ENCODE measurements at places on chromosomes 5 and 9.

DNA sequence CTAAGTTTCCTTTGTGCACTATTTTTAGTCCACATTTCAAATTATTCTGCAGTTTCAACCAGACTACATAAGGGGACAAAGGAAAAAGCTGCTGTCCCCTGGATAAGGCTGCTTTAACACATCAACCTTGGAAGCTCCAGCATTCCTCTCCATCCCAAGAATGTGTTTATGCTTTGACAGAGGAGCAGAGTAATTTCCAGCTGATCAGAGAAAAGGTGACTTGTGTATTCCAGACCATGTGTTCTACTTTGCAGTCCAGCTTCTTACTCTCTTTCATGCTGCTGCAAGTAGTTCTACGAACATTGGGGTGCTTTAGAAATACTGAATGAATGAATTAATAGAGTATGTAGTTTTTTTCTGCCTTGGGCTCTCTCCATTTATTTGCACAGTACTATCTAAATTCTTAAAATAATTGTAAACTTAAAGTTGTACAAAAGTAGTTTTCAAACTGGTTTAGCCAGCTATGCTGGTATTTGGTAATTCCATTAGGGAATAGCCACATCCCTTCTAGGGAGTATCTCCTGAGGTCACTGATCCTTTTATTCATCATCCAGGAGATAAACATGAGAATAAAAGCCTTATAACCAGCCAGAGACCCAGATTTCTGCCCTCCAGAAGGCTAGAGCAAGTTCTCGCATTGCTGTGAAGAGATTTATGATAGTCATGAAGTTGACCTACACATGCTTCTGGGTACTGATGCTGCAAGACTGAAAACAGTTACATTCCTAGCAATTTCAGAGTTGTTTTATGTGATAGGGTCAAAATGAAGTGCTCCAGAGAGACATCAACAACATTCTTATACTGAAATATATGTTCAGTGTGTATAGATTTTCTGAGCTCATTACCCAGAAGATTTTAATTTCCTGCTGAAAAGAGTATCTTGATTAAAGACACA, 215.2 kb downstream of the COMMD10 start:
- DNase-seq: no peak

DNA sequence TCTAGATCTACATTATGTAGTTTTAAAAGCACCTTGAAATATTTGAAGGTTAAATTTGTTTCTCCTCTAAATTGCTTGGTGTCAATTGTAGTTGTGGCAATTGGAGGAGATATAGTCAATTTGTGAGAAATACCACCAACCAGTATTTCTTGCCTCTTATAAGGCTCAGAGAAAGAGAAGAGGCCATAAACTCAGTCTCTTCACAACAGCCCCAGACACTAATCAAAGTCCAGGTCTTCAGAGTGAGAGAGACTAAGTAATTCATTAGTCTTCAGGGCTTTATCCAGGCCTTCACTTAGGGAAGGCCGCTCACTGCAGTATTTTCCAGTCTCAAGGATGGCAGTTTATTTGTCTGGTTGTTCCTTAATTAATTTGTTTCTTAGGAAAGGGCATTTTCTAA, 168.0 kb upstream of the RGMB start:
- no peak for DNase-seq

DNA sequence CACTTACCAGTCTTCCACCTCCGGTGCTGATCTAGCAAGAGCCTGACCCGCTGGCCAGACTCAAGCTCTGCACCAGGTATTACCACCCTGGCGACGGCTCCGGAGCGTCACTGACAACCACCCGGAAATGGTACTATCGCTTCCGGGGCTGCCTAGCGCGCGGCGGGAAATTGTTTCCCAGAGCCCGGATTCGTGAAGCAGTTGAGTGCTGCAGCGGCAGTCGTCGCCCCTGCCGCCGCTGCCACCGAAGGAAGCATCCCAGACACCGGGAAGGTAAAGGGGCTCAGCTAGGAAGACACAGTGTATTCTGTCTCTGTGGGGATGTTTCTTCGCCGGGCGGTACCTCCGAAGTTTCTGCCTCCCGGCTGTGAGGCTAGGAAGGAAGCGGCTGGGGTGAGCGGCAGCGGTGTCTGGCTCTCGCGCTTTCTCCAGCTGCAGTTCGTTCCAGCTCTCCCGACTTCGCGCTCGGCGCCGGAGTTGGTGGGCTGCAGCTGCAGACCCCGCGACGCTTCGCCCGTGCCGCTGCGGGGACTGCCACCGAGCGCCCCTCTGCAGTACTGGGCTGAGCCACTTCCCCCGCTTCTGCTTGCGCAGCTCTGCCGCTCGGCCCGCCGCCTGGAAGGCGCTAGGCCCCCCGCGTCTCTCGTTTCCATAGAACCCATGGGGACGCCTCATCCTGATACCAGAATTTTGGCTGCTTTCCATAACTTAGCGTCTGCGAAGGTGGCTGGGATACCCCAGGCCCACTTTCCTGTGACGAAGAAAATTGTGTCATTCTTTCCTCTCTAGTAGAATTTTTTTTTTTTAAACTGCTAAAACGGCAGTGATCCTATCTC, at the start of the genes KIAA0825 and SLF1:
TSS of gene KIAA0825 (minus strand) at position 112 of the 836 bp plus-strand sequence. CDS start 81,478 bp downstream, outside the sequence.
TSS of gene SLF1 (plus strand) at position 177 of the 836 bp plus-strand sequence. CDS start 10,142 bp downstream, outside the sequence.
- peak; percentile 53 for DNase-seq

- DNase-seq: no peak
These were observed 153.1 kb downstream of the SNCAIP start for GRCh38 chr5:122465031-122465577.

DNA sequence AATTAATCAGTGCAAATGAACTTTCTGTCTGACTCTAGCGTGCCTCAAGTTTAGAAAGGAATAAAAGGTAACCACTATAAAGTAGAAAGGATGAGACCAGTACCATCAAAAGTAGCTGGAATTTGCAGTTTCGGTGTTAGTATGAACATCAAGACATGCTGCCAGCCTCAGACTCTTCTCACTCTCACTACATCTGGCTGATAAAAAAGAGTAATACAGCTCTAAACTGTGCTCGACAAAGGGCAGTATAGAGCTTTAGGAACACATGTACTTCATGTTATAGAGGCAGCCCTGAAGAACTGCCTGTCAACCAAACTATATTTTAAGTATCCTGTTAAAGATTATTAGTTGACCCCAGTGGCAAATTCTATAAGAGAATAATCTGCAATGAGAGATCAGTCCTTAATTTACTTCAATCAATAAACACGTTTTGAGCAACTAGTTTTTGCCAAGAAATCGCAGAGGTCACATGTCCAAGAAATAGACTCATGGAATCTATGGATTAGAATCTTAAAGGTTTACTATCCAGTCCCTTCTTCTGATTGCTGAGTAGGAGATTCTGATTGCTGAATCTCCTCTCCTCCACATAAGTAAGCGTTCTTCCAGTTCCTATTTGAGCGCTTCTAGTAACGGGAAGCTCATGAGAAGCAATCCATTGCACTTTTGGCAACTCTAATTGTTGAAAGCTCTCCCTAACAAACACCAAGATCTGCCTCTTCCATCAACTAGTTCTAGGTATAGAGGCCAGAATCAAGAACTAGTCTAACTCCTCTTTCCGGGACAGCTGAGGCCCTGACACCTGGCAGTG, 941 bp downstream of the XPA start:
- DNase-seq: no peak

DNA sequence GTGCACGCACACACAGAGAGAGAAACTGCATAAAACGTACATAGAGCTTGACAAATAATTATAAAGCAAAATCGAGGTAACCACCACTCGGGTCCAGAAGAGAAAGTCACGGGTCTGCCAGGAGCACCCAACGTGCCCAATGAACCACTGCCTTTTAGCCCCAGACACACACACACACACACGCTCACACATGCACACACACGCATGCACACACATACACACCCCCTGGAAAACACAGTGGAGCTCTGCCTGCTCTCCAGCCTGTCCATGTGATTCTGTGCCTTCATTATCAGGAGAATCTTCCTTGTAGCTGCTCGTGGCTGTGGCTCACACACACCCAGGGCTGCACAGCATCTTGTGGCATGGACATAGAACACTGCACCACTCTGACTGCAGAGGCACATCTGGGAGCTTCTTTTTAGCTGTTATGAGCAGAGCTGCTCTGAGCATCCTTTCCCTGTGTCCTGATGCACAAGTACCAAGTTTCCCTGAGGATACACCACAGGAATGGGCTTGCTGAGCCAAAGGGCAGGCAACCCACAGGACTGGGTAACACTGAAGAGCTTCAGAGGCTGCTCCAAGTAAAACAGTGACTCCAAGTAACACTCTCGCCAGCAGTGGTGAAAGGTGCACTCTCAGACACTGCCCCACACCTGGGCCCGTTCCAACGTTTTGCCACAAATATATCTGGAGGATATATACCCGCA, 58.9 kb downstream of the CAMSAP1 start:
- no peak for DNase-seq

GRCh38 chr9:21802418-21803000, at the start of gene MTAP:
Gene MTAP, plus strand, starts transcription at chr9:21802636. Its CDS starts 113 bp downstream, at chr9:21802749.
- DNase-seq: peak; percentile 61

Measured in brain pericyte (primary cell).